Activated naive CD8-positive, alpha-beta T cell treated with anti-CD3 and anti-CD28 coated beads for 36 hours (primary cell): ENCODE measurements at places on chromosomes 5 and 9.

DNA sequence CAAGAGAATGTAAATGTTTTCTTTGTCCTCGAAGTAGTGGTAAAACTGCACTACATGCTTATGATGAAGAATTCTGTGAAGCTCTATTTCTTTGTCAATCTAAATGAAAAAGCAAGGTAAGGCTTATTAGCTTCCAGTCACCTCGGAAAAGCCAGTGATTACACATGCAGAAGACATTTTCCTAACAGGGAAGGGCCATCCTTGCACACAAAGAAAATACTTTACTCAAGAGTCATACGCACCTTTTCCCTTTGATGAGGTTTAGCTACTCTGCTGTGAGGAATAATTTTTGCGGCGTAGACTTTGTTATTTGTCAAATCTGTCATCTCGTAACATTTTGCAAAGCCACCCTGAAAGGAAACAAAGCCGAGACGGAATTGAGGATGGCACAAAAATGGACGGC is 1.1 kb downstream of the PLK2 start:
- DNase-seq, result no peak
- peak overlapping the region; percentile 69 for H3K4me3 ChIP-seq
- peaks cover 12% of the 10 kb centered on the region for H3K4me1 ChIP-seq
- no peaks in the 10 kb centered on the region for H3K36me3 ChIP-seq
- H3K27me3 ChIP-seq, result peaks cover 6% of the 10 kb centered on the region

DNA sequence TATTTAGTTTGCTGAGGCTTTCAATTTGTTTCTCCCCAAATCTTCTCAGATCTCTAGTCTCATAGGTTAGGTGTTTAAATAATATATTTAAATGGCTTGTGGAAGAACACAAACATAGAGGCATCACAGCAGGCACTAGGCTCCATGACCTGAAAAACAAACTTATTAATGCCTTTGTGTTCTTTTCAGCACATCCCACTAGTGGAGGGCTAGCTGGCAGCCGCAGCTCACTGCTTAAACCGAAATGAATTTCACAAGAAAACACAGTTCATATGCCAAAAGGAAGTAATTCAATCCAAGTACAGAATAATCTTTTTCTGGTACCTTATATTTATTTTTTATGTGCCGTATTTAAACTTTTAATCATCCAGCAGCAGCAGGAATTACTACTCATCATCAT is 382.5 kb downstream of the PLK2 start:
- no peak overlapping the region for H3K4me3 ChIP-seq
- no peaks in the 10 kb centered on the region for H3K36me3 ChIP-seq
- DNase-seq, result no peak
- no peaks in the 10 kb centered on the region for H3K27me3 ChIP-seq
- H3K4me1 ChIP-seq, result peaks cover 2% of the 10 kb centered on the region
- H3K27ac ChIP-seq, result no peak overlapping the region

DNA sequence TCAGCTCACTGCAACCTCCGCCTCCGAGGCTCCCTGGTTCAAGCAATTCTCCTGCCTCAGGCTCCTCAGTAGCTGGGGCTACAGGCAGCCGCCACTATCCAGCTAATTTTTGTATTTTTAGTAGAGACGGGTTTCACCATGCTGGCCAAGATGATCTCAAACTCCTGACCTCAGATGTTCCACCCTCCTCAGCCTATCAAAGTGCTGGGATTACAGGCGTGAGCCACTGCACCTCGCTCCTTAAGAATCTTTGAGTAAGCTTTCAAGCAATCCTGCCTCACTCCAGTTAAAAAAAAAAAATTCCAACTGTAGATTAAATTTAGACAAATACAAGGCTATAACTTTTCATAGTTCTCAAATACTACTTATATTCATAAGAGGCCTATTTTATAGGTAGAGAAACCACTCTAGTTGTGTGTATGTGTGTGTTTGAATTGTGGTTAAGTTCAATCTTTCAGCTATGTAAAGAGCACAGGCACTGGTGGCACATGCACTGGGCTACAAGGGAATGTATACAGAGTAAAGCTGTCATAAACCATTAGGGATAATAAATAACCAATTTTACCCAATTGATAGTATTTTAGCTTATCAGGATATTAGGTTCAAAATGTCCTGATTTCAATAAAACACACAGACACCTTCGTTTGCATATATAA is 50.6 kb upstream of the RAPGEF6 start:
- H3K36me3 ChIP-seq, result peaks cover 16% of the 10 kb centered on the region
- no peak overlapping the region for H3K4me3 ChIP-seq
- DNase-seq, result no peak
- no peaks in the 10 kb centered on the region for H3K27me3 ChIP-seq
- H3K4me1 ChIP-seq, result no peaks in the 10 kb centered on the region

GRCh38 chr9:20016611-20017010 is 227.8 kb upstream of the SLC24A2 start:
- H3K27ac ChIP-seq, result peak overlapping the region; percentile 52
- no peaks in the 10 kb centered on the region for H3K27me3 ChIP-seq
- no peak overlapping the region for H3K4me3 ChIP-seq
- H3K36me3 ChIP-seq, result peaks cover 4% of the 10 kb centered on the region
- peaks cover 17% of the 10 kb centered on the region for H3K4me1 ChIP-seq

DNA sequence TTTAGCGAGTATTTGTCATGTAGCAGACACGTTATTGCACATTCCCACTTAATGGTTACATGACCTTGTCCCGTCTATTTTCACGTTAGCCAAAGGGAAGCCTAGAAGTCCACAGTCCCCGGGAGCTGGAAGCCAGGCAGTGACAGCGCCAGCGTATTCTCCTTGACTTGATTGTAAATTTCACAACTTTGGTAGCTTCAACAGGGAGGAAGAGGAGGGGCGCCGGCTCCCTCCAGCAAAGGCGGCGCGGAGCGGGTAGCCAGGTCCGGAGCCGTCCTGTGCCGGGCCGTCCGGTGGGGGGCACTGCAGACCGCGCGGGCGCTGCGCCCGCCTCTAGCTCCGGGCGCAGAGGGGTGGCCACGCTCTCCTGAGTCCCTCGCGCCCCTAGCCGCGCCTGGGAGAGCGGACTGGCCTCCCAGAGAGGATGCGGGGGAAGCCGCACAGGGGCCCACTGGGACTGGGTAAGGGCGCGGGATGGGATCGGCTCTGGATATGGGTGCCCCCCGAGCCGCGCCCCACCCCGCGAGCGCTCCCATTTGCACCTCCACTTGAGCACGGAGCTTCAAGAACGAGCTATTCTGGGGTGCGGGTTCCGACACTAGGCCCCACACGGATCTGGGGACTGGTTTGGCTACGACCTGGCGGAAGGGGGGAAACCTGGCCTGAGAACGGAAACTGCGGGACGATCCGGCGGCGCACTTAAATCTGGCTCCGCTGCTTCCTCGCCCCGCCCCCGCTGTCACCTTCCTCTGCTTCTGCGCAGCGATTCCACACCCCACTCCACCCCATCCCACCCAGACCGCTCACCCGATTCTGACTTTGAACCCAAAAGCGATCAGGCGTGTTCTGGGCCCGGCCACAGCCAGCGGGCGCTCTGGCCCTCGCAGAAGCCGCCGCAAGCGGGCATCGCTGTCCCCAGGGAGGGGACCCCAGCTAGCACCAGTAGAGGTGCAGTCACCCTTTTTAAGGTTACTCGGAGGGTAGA is 23.8 kb downstream of the KLF4 start:
- DNase-seq, result peak; percentile 53
- no peak overlapping the region for H3K27ac ChIP-seq
- peaks cover 40% of the 10 kb centered on the region for H3K27me3 ChIP-seq
- no peaks in the 10 kb centered on the region for H3K36me3 ChIP-seq

DNA sequence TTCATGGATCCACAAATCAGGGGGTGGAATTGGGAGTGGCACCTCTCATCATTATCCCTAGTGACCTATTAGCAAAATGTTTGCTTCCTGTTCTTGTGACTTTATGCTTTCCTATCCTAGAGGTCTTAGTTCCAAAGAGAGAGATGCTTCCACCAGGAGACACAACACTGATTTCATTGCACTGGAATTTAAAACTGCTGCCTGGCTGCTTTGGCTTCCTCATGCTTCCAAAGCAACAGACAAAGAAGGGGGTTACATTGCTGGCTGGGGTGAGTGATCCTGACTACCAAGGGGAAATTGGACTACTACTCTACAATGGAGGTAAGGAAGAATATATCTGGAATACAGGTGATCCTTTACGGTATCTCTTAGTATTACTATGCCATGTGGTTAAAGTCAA is 69.2 kb upstream of the SH3GL2 start:
- H3K36me3 ChIP-seq, result no peaks in the 10 kb centered on the region
- no peak overlapping the region for H3K4me3 ChIP-seq
- DNase-seq, result no peak
- H3K4me1 ChIP-seq, result no peaks in the 10 kb centered on the region
- H3K27ac ChIP-seq, result no peak overlapping the region

- H3K36me3 ChIP-seq, result no peaks in the 10 kb centered on the region
- no peaks in the 10 kb centered on the region for H3K4me1 ChIP-seq
- no peak overlapping the region for H3K27ac ChIP-seq
These were observed 144.4 kb downstream of the GLIS3 start for GRCh38 chr9:4155221-4156026.

DNA sequence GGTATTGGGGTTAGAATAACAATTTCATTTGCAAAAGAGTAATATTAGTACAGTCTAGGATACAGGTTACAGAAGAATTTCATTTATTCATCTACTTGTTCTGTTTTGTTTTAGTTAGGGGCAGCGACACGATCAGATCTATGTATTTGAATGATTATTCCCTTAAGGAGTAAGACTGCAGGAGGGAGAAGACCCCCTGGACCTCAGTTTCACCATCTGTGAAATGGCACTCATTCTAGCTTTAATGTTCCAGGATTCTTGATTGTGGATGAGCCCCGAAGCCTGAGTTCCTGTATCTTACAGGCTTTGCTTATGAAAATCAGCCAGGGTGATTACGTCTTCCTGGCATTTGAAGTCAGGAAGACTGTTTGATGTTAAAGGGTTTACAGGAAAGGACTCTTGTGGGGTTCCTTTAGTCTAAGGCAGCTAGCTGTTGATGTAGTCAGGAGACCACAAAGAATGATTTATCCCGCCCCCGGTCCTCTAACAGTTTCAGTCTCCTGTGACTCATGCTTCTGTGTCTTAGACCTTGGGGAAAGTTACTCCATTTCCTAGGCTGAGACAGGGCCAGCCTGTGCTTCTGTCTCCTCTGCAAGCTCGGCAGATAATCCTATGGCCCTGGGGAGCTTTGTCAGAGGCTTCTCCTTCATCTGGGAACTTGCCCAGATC is 11.5 kb downstream of the SMIM3 start:
- H3K4me1 ChIP-seq, result peaks cover 53% of the 10 kb centered on the region
- H3K4me3 ChIP-seq, result peak overlapping the region; percentile 73
- peak overlapping the region; percentile 89 for H3K27ac ChIP-seq
- H3K27me3 ChIP-seq, result no peaks in the 10 kb centered on the region
- peaks cover 33% of the 10 kb centered on the region for H3K36me3 ChIP-seq

DNA sequence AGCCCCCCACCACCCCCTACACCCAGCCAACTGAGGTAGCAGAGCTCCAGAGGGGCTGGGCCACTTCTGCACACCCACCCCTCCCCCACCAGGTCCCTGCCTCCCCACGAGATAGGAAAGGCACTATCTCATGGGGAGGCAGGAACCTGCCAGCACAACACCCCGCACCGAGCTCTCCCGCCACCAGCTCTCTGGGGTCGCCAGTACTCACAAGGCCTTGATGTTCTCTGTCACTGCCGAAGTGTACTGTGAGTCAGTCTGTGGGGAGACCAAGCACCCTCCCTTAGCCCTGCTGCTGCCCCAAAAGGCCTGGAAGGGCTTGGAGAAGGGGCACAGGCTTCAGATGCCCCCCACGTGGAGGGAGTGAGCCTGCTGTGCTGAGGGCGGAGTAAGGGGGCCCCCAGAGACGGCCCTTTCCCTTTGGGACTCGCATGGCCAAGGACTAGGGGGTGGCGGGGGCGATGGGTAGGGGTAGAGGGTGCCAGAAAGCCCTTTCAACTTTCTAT is 5.9 kb downstream of the MGAT4B start:
- H3K27me3 ChIP-seq, result no peaks in the 10 kb centered on the region
- H3K4me3 ChIP-seq, result no peak overlapping the region
- peaks cover 10% of the 10 kb centered on the region for H3K36me3 ChIP-seq

DNA sequence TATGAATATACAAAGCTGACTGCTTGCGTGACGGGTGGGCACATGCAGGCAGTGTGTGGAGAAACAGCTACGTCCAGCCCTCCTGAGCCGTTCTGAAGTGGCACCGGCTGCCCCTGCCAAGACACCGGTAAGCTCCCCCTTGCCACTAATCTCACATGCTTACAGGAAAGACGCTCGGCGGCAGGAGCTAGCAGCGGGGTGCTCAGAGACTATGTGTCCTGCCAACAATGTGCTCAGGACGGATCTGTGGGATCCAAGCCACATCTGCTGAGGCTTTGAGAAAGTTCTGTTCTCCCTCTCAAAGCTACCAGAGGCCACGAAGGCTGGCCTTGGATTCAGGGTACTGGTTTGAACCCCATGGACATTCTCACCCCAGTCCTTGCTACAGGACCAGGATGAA is 157.2 kb upstream of the PHYKPL start:
- H3K4me3 ChIP-seq, result no peak overlapping the region
- peaks cover 3% of the 10 kb centered on the region for H3K27me3 ChIP-seq
- no peaks in the 10 kb centered on the region for H3K4me1 ChIP-seq
- H3K27ac ChIP-seq, result no peak overlapping the region
- no peak for DNase-seq
- H3K36me3 ChIP-seq, result no peaks in the 10 kb centered on the region

DNA sequence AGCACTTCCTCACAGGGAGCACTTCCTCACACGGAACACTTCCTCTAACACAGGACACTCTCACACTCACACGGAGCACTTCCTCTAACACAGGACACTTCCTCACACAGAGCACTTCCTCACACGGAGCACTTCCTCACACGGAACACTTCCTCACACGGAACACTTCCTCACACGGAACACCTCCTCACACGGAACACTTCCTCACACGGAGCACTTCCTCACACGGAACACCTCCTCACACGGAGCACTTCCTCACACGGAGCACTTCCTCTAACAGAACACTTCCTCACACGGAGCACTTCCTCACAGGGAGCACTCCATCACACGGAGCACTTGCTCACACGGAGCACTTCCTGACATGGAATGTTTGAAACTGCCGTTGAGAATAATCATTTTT is 13.4 kb downstream of the POMT1 start:
- no peak for DNase-seq
- H3K36me3 ChIP-seq, result peaks cover 16% of the 10 kb centered on the region
- H3K27ac ChIP-seq, result no peak overlapping the region
- H3K4me3 ChIP-seq, result no peak overlapping the region

- peaks cover 78% of the 10 kb centered on the region for H3K4me1 ChIP-seq
- H3K36me3 ChIP-seq, result peaks cover 32% of the 10 kb centered on the region
- DNase-seq, result no peak
- no peaks in the 10 kb centered on the region for H3K27me3 ChIP-seq
- H3K27ac ChIP-seq, result peak overlapping the region; percentile 80
- H3K4me3 ChIP-seq, result no peak overlapping the region
These were observed 297.9 kb upstream of the PTGER4 start for GRCh38 chr5:40381676-40382363.

DNA sequence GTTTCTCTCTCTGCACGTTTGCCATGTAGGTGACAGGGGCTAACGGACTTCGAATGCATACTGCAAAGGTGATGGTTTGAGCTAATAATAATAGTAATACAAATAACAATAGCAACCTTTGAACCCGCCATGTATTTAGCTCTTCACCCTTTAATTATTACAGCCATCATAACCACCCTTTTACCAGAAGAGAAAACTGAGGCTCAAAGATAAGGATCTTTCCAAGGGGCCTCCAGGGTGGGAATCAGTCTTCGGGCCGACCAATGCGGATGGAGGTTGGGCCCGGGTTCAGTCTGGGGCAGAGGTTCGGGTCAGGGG is 494 bp downstream of the CDKN2AIPNL start:
- H3K4me3 ChIP-seq, result peak overlapping the region; percentile 92
- DNase-seq, result no peak
- peak overlapping the region; percentile 83 for H3K27ac ChIP-seq
